ENCODE measurements at places on chromosomes 3 and 15.

GRCh38 chr15:71329041-71329440, 213.8 kb downstream of the THSD4 start:
- peak; percentile 49 for DNase-seq

GRCh38 chr3:150074277-150074676, 103.6 kb upstream of the PFN2 start:
- DNase-seq: no peak

GRCh38 chr3:66665021-66665695, 164.3 kb upstream of the LRIG1 start:
- DNase-seq: no peak

GRCh38 chr3:160133757-160134156, 91.5 kb upstream of the C3orf80 start:
- DNase-seq: no peak

DNA sequence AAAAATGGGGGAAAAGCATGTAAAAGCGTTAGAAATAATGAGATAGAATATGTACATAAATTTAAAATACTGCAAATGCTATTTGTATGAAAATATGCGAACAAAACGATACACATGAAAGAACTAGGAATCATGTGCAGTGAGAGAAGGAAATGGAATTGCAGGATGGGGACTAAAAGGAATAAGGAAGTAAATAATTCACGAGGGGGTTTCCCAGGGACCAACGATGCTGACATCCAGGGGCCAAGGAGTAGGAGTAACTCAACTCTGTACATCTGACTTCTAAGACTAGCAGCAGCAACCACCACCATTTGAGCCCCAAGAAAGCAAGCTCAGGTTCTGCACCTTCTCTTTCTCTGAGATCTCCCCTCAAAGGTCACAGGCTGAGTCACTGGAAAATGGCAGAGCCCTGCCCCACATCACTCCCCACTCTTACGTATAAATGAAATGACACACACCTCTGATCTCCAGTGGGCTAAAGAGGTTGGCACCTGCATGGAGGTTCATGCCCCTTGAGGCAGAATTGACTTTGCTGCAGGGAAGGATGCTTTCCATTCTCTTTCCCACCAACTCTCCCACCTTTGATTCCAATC, 100.0 kb upstream of the DLG1 start:
- DNase-seq: no peak

GRCh38 chr15:100468285-100468684, 60.5 kb downstream of the CERS3 start:
- DNase-seq: peak; percentile 29

- DNase-seq: no peak
These were observed 149.4 kb upstream of the CNTN3 start for GRCh38 chr3:74763830-74764229.

- no peak for DNase-seq
These were observed 28.8 kb downstream of the MTMR10 start for GRCh38 chr15:30962659-30963058.

- DNase-seq: no peak
These were observed 46.0 kb downstream of the TSC22D2 start for GRCh38 chr3:150454085-150454484.

- peak; percentile 86 for DNase-seq
These were observed 23.2 kb upstream of the TATDN2 start for GRCh38 chr3:10224794-10225665.

DNA sequence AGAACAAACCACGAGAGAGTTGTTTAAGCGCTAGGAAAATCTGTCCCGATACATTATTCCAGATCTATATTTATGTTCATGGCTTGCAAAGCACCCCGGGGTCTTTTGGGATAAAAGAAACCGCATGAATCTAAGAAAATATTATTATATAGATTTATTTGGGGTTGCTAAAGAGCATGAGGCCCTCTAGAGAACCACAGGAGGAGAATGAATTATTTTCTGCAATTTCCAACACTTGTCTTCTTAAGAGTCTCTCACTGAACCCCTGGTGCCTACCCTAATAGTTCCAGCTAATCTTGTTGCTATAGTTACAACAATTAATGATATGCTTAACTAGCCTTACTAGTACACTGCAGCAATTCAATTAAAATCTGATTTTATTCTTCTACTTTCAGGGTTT, 79.6 kb downstream of the ARRDC4 start:
- DNase-seq: no peak

Measured in mucosa of descending colon (tissue), 3 donors.